Kidney epithelial cell (primary cell): ENCODE measurements at places on chromosomes 7 and 10. TPM values are rescaled to one million over a fixed set of nuclear protein-coding genes. Genes with fewer than 3 reads are reported as not detected.

The ARMH3 gene
- 10.7 and 11.1 TPM in 2 replicates for total RNA-seq

The LIPF gene
- not detected in 2 replicates for total RNA-seq

The PLXNA4 gene
- 0.14 and 5.9 TPM in 2 replicates for total RNA-seq

The EN2 gene
- 0.07 and 0.17 TPM in 2 replicates for total RNA-seq

The KCP gene
- 1.3 and 1.4 TPM in 2 replicates for total RNA-seq

The EXOC6 gene
- total RNA-seq = 6.2 and 10.5 TPM in 2 replicates

The LFNG gene
- total RNA-seq = 36.6 and 39.7 TPM in 2 replicates

The VAX1 gene
- total RNA-seq = 0.08 TPM in 1 of 2 replicates, not detected in the other

The DEPP1 gene
- 19.8 and 21.9 TPM in 2 replicates for total RNA-seq

The VOPP1 gene
- total RNA-seq = 115 and 118 TPM in 2 replicates

The OPALIN gene
- total RNA-seq = not detected in 2 replicates

The ABCF2 gene
- total RNA-seq = 75.4 and 78.9 TPM in 2 replicates

The ZFYVE27 gene
- total RNA-seq = 31.8 and 32.3 TPM in 2 replicates

The NPC1L1 gene
- 0.96 and 1.5 TPM in 2 replicates for total RNA-seq

The INPP5F gene
- total RNA-seq = 13.9 and 15.3 TPM in 2 replicates

The ATOH7 gene
- not detected in 2 replicates for total RNA-seq

The GNAT3 gene
- not detected in 2 replicates for total RNA-seq

The TAS2R3 gene
- 0.29 and 0.55 TPM in 2 replicates for total RNA-seq

The C10orf105 gene
- not detected in 2 replicates for total RNA-seq

The CALML3 gene
- total RNA-seq = not detected in 2 replicates

The UPK3BL2 gene
- total RNA-seq = 2.1 and 4.3 TPM in 2 replicates

The SLC26A3 gene
- not detected in 2 replicates for total RNA-seq

The XRCC2 gene
- 2.1 and 3.2 TPM in 2 replicates for total RNA-seq

The PKD2L1 gene
- total RNA-seq = not detected in 2 replicates

The PHKG1 gene
- total RNA-seq = 2.0 TPM in 1 of 2 replicates, not detected in the other

The DGKB gene
- 0.41 TPM in 1 of 2 replicates, not detected in the other for total RNA-seq

The SPDYE5 gene
- total RNA-seq = not detected in 2 replicates

The CHST15 gene
- 18.1 and 24.2 TPM in 2 replicates for total RNA-seq

The CFAP43 gene
- 0.34 and 0.75 TPM in 2 replicates for total RNA-seq

The HMX2 gene
- total RNA-seq = 0.34 TPM in 1 of 2 replicates, not detected in the other

The ADAM12 gene
- total RNA-seq = 21.9 and 30.0 TPM in 2 replicates

The DGKI gene
- 3.5 and 6.4 TPM in 2 replicates for total RNA-seq

The PPRC1 gene
- total RNA-seq = 27.0 and 30.5 TPM in 2 replicates

The ACHE gene
- total RNA-seq = 1.3 and 6.4 TPM in 2 replicates

The STRIP2 gene
- 2.3 and 3.5 TPM in 2 replicates for total RNA-seq

The ANKRD30A gene
- total RNA-seq = not detected in 2 replicates

The CREB5 gene
- 19.9 and 27.9 TPM in 2 replicates for total RNA-seq

The PTTG1IP2 gene
- not detected in 2 replicates for total RNA-seq

The FAM25G gene
- total RNA-seq = 3.2 and 15.7 TPM in 2 replicates

The LRRD1 gene
- total RNA-seq = not detected in 2 replicates

The PLPP4 gene
- total RNA-seq = 5.3 and 9.4 TPM in 2 replicates

The UROS gene
- total RNA-seq = 70.5 and 82.5 TPM in 2 replicates

The PRPS1L1 gene
- not detected in 2 replicates for total RNA-seq

The CCDC186 gene
- 11.6 and 14.1 TPM in 2 replicates for total RNA-seq

The STEAP2 gene
- 5.2 and 16.4 TPM in 2 replicates for total RNA-seq

The ASB10 gene
- not detected in 2 replicates for total RNA-seq
